Stimulated activated CD8-positive, alpha-beta memory T cell treated with anti-CD3 and anti-CD28 coated beads, Interleukin-2, amount 100 ng/mL, for 1 hour (primary cell): ENCODE measurements at places on chromosomes 5 and 9.

DNA sequence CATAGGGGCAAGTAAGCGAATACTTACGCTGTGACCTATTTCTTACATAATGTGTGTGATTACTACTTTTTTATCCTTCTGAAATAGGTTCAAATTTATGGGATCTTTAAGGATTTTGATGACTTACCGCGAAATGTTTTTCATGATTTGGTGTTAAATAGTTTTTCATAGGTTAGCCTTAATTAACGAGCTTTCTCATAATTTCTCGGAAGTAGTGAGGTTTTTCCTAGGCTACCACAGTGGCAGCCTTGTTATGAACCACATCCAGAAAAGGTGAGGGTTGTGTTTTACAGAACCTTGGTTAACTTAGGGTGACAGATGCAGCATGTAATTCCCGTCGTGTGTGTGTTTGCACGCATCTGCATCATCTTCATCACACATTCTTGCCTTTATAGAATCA is 1.3 kb downstream of the SH3GL2 start:
- DNase-seq: no peak

DNA sequence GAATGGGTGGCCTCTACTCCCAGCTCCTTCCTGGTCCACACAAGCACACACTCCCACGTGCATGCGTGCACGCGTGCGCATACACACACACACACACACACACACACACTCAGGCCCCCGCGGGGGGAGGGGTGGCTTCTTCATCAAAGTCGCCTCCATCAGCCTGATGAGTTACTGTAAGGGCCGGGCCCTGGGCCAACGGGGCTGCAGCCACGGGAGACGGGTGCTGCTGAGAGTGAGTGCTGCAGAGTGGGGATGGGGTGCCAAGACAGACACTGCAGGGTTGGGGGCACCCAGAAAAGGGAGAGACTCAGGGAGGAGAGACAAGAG is 18.1 kb downstream of the CNTFR start:
- no peak for DNase-seq

GRCh38 chr5:81172710-81173109 is 60.4 kb upstream of the CKMT2 start:
- no peak for DNase-seq

DNA sequence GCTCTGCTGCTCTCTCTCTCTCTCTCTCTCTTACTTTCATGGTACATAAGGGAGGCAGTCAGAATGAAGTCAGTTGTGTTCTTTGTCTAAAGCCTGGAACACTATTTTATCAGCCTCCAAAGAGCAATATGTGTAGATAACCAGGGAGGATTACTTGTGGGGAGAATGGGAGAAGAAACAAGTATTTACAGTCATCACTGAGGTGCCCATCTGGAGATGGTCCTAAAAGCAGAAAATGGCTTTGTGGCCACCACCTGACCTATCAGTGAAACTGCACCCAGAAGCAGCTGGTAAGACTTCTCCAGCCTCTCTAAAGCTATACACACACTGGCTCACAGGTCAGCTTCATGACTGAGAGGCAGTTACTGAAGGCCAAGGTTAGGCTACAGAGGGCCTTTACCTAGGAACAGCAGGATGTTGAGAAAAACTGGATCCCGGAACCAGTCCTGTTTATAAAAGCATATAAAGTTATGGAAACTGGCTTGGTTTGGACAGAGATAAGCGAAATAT is 75.1 kb downstream of the MRPS27 start:
- no peak for DNase-seq

DNA sequence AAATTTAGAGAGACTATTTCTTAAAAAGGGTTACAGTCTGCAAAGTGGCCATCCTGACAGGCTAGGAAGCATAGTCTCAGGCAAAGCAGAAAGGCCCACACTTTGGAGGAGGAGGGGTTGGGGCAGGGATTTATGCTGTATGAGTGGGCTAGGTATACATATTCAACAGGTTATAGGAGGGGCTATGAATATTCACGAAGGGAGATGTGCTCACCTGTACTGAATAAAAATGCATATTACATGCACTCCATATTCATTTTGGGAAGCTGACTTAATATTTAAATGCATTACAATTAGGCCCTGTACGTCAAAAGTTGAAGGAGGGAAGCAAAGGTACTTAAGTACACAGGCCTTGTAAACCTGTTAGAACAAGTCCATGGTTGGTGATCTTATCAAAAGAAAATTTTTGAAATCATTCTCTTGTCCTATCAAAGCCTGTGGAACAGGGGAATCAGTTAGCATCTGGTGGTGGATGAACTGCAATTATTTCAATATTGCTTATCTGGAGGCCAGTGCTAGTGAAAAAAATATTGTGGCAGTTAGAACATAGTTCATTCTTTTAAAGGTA is 1.6 kb downstream of the CENPP start:
- no peak for DNase-seq

- no peak for DNase-seq
Measured at GRCh38 chr5:67019065-67019845, 177.3 kb downstream of the CD180 start.
